Right hindlimb (tissue), 1 donor: ENCODE measurements at places on chromosomes 3 and 15.

GRCh38 chr15:93985176-93985575, 246.2 kb upstream of the MCTP2 start:
- DNase-seq = no peak

- DNase-seq = no peak
Observed at GRCh38 chr15:60593170-60593478, 114.2 kb upstream of the ICE2 start.

GRCh38 chr3:33490641-33491241, 50.5 kb upstream of the UBP1 start:
- DNase-seq = no peak

DNA sequence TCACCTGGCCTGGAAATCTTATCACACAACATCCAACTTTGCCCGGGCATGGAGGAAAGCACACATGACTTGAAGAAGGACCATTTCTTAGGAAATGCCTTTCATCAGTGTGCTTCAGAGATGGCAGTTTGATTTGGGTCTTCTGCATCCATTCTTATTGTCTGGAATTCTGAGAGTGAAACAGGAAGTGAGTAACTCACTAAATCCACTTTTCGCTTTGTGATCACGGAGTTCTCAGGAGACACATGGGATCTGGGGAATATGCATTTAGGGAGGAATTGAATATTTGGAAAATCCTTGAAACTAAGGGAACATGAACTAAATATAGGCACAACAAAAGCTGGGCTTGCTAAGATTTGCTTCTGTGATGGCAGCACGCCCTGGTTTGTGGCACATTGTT, 212.5 kb upstream of the FEZF2 start:
- no peak for DNase-seq

DNA sequence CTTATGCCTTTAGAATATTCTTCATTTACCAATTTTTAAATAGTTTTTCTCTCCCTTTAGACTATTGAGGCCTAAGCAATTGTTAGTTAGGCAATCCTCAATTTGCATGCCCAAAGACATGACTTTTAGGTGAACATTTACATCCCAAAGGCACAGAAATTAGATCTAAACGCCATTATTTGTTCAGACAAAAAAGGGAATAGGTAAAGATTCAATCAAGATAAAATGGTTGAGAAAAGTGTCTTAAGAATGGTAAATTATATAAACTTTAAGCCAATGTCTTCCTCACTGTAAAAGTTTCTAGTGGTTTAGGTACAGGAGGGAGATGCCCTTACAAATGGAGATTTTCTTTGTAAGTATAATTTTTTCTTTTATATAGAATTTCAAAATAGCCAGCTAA, 50.2 kb upstream of the MME start:
- DNase-seq = no peak
